Immature natural killer cell (primary cell): ENCODE measurements at places on chromosomes 6 and 20. TPM values are rescaled to one million over a fixed set of nuclear protein-coding genes. Genes with fewer than 3 reads are reported as not detected.

Gene DST
- 0.13 TPM for polyA plus RNA-seq

Gene SLC22A1
- polyA plus RNA-seq: 2.1 TPM

Gene TOMM34
- 30.0 TPM for polyA plus RNA-seq

Gene XKR7
- not detected for polyA plus RNA-seq

Gene ADA
- polyA plus RNA-seq: 96.9 TPM

Gene ETV7
- polyA plus RNA-seq: 2.0 TPM

Gene IL20RA
- not detected for polyA plus RNA-seq

Gene KHDC1L
- not detected for polyA plus RNA-seq

Gene ZSCAN23
- polyA plus RNA-seq: not detected

Gene C20orf144
- 0.13 TPM for polyA plus RNA-seq

Gene FKBP1C
- polyA plus RNA-seq: not detected

Gene GPLD1
- not detected for polyA plus RNA-seq

Gene SLC26A8
- polyA plus RNA-seq: not detected

DNA sequence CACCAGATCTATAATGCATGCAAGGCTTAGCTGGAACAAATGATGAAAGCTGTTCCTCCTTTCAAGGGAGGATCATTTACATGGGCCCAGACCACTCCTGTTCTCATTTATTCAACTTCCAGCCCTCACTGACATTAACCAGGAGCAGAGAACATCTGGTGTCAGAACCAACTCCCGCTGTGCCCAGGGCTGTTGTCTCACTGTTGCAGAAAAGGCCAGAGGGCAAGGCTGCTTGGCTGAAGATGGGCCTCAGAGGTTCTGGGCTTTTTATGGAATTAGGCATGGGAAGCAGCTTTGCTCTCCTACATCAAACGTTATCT, 164.2 kb downstream of the GMPR start:
- DNase-seq: no peak

- no peak for DNase-seq
Measured at GRCh38 chr6:147201885-147202515, 2.2 kb upstream of the STXBP5 start.

DNA sequence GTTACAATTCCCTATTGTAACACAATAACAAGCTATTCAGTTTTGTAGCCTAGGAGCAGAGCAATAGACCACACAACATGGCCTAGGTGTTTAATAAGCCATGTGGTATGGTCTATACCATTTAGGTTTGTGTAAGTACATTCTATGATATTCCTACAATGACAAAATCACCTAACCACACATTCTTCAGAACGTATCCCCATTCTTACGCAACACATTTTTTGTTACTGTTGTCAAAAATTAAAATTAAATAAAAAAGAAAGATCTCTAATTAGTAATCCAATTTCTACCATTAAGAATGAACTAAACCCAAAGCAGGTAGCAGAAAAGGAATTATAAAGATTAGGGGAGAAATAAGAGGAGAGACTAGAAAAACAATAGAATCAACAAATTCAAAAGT, 44.0 kb downstream of the RANBP9 start:
- DNase-seq: no peak

GRCh38 chr6:11064836-11065235, 20.7 kb upstream of the ELOVL2 start:
- no peak for DNase-seq

DNA sequence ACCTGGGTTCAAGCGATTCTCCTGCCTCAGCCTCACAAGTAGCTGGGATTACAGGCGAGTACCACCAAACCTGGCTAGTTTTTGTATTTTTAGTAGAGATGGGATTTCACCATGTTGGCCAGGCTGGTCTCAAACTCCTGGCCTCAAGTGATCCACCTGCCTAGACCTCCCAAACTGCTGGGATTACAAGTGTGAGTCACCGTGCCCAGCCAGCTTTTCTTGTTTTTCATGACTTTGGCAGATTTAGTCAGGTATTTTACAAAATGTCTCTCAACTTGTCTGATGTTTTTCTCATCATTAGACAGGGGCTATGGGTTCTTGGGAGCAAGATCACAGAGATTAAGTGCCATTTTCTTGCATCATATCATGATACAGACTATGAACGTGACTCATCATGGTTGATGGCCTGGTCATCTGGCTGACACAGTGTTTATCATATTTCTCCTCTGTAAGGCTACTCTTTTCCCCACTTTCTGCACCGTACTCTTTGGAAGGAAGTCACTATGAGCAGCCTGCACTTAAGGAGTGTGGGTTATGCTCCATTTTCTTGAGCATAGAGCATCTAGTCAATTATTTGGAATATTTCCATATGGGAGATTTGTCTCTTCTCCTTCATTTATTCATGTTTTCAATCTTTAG, 67.8 kb downstream of the RNF182 start:
- no peak for DNase-seq

DNA sequence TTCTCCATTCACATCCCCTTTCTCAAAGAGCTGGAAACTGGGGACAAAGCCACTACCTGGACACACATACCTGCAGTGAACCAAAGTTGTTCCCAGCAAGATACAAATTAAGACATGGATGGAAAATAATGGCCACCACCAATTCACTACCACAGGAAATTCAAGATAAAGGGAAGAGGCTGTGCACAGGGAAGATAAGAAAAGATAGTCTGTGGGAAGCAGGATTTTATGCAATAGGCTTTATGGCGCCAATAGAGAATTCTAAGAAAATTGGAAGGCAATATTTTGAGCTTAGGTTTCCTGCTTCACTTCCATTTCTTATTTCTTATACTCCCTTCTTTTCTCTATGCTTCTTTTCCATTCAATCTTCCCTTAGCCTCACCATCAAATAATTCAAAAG, 9.9 kb downstream of the GPX6 start:
- no peak for DNase-seq

DNA sequence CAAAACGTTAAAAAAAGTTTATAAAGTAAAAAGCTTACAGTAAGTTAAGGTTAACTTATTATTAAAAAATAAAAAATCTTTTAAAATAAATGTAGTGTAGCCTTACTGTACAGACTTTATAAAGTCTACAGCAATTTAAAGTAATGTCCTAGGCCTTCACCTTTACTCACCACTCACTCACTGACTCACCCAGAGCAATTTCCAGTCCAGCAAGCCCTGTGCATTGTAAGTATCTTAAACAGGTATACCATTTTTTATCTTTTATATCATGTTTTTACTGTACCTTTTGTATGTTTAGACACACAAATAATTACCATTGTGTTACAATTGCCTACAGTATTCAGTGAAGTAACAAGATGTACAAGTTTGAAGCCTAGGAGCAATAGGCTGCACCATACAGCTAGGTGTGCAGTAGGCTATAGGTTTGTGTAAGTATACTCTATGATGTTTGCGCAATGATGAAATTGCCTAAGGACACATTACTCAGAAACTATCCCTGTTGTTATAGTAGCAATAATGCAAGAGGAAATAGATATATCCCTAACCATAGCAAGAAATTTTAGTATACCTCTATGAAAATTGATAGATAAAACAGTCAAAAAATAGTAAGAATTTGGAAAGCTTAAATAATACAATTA, 39.5 kb downstream of the FBXO5 start:
- no peak for DNase-seq

DNA sequence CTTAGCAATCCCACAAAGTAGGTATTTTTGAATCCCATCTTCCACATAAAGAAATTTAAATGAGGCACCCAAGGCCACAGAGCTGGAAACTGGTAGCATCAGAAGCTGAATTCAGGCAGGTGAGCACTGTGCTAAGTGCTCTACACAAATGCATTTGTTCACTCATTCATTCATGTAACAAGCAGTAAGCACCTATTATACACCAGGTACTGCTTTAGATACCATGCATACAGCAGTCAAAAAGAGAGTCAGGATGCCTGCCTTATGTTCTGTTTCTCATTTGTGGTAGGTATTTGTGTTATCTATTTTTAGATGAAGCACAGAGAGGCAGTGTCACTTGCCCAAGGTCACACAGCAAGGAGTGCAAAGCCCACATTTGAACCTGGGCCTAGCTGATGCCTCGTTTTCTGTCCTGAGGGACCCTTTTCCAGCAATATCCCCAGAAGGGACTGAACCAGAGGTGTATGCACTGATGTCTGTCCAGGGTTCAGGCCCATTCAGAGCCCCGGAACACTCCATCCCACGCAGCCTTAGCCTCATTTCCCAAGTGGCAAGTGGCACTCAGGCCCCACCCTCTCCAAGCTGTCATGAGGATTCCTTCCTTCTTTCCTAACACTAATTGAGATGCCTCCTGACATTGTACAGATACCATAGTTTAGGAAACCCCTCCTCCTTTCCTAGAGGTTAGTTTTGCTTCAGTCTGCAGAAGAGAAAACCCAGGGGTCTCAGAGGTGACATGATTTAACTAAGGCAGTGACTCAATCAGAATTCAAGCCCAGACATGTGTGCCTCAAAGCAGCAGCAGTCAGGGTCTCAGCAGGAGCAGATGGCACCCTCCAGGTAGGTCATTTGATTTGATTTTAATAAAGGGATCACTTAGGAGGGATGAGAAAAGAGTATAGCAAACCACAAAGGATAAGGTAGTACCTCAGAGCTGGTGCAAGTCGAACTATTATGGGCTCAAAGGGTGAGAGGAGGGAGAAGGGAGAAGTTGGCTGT, 61.2 kb upstream of the SIRPA start:
- no peak for DNase-seq

GRCh38 chr6:14665827-14666724, 548.5 kb downstream of the CD83 start:
- no peak for DNase-seq

- DNase-seq: no peak
Measured at GRCh38 chr6:14121936-14122344, 4.4 kb downstream of the CD83 start.

- no peak for DNase-seq
Measured at GRCh38 chr6:133128191-133128590, 113.0 kb upstream of the EYA4 start.

DNA sequence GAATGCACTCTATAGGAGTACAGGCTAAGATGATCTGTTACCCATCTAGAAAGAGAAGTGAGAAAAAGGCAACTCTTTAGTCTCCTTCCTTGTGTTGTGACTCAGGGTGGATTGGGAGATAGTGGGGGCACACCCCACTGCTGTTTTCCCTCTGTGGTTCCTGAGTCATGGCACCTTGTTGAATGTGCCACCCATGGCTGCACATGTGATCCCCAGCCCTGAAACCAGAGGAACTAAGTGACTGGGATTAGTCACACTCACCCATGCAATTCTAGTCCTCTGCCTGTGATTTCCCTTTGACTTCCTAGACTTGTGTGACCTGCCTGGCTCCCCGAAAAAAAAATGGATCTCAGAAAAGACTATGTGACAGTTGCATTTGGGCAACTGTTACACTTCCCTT, 48.6 kb upstream of the HTR1B start:
- DNase-seq: no peak

- DNase-seq: no peak
Measured at GRCh38 chr6:90384720-90385119, 88.1 kb upstream of the BACH2 start.

- no peak for DNase-seq
Measured at GRCh38 chr6:25341923-25342619, 62.9 kb downstream of the CARMIL1 start.

GRCh38 chr20:5481872-5482271, 165.1 kb upstream of the PROKR2 start:
- no peak for DNase-seq

DNA sequence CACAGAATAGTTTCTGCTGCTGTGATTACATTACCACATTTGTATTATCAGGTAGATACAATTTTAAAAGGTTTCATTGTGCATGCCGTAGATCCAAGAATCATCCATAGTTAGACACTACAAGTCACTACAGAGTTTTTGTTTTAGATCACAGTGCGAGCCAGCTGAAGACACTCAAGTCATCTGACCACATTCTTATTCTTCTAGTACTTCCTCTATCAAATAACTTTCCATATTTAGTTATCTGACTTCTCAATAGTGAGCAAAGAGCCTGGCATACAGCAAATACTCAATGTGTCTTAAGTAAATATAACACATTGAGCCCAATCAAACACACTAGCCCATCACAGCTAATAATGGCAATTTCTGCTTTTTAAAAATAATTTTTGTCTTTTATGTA, 195.4 kb downstream of the ASCC3 start:
- DNase-seq: no peak

- no peak for DNase-seq
Measured at GRCh38 chr6:94361304-94362060, 942.1 kb upstream of the EPHA7 start.

DNA sequence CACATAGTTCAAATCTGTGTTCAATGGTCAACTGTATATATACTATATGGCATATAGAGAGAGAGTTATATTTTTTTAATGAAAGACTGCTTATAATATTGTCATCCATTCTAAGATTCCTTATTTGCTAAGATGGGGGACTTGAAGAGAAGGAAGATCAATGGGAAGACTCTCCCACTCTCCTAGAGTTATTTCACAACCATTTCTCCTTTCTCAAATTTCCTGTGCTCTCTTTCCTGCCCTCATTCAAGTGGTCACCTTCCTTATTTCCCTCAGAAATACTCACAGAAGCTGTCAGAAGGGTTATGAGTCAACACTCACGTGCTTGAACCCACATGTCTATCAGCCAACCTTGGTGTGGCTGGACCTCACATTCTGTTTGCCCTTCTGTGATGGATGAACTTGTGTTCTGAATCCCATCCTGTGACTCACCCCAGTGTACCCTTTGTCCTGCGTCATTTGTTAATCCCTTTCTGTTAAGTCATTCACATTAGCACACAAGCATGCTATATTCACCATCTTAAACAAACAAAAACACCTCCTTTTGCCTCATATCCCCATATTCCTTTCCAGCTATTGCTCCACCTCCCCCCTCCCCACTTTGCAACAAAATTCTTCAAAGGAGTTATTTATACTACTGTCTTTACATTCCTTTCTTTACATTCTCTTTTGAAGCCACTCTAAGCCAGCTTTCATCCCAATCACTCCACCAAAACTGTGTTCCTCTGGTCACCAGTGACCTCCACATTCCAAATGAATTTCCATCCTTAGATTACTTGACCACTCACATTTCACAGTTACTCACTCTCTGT, 279.3 kb upstream of the TCF21 start:
- no peak for DNase-seq

- no peak for DNase-seq
Measured at GRCh38 chr20:3223651-3223993, 14.3 kb downstream of the ITPA start.

GRCh38 chr6:4860387-4860786, 84.2 kb downstream of the CDYL start:
- DNase-seq: no peak

GRCh38 chr20:10488534-10488933, 53.4 kb downstream of the SLX4IP start:
- no peak for DNase-seq
